ENCODE measurements at places on chromosomes 7 and 10.
A peak's percentile ranks its signal among the peaks of the same experiment; 100 is the strongest.

- no peak for DNase-seq
Measured at GRCh38 chr7:17447728-17448478, 149.5 kb downstream of the AHR start.

DNA sequence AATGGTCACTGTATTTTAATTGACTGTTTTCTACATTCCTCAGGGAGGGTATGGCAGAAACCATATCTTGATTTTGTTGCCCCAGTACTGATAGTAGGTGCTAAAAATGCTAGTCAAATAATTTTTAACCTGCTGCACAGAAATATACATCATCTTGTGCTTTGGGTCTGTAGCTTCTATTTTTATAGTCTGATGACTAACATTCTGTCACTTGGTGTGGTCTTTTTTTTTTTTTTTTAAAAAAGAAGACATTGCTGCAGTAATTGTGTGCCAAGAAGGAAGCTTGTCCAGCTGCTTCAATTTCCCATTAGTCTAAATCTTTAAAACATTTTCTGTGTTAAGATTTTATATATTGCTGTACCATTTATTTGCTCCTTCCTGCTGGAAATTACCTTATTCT, 83.6 kb downstream of the ICA1 start:
- DNase-seq, result no peak

DNA sequence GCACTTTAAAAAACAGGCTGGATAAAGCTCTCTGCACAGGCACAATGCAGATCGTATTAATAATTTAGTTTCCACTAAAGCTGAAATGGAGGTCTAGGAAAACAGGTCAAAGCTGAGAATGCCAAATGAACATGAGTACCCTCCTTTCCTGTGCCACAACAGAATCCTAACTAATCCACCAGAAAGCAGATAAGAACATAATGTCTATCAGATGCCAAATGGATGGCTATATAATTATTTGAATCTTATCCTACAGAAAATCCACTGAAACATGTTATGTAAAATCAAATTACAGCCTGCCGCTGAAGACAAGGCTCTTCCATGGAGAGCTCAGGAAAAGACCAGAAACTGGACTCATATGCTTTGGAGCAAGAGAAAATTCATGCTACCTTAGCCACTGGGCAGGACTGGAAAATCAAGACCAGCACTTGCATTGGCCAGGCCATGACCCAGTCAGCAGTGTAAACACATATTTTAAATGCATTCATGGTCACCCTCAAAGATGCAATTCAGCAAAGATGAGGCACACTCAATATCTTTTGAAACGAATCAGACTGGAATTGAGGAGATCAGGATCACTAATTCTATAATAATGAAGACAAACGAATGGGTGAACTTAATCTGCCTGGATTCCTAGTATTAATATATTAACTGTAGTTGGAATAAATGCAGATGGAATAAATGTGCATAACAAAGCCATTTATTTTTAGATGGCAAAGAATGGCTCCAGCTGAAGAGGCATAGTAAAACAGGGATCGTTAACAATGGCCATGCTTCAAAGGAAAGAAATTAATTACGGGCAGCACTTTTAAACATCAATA, 13.2 kb downstream of the ANK3 start:
- no peak for DNase-seq

DNA sequence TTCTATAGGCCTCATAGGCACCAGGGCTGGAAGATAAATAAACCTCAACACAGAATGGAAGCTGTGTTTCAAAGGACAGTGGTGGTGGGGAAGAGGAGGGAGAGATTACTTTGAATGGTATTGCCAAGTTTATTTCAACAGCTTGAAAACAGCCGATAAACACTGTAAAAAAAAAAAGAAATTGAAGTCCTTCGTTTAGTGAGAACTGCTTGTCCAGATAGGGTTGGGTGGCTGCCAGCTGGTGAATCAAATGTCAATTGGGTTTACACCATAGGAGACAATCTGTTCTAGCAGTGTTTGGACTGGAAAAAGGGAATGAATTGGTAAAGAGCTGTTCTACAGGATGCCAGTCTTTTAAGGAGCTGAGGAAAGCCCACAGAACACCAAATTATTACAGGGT, 254.8 kb downstream of the PHF14 start:
- DNase-seq, result no peak

- no peak for DNase-seq
Measured at GRCh38 chr7:137591421-137591837, 247.9 kb upstream of the PTN start.

DNA sequence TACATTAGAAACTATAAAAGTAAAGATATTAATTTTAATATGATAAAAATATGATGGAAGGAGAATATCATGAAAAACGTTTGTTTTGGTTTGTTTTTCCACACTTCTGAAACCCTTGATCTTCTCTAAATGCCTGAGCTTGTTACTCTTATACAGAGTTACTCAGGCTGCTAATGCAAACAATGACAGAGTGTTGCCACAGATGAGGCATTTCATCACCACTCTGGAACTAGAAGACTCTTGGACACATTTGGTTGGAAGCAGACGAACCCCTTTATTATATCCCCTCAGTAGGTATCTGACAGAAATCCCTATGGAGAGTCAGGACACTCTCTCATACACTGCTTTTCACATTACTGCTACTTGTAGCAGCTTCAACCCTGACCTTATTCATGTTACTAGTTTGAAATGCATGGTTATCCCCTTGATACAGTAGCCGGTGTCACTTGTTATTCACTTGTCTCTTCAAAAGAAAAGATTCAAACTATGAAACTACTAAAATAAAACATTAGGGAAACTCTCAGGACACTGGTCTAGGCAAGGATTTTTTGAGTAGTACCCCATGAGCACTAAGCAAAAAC, 66.9 kb downstream of the SEMA3C start:
- no peak for DNase-seq

DNA sequence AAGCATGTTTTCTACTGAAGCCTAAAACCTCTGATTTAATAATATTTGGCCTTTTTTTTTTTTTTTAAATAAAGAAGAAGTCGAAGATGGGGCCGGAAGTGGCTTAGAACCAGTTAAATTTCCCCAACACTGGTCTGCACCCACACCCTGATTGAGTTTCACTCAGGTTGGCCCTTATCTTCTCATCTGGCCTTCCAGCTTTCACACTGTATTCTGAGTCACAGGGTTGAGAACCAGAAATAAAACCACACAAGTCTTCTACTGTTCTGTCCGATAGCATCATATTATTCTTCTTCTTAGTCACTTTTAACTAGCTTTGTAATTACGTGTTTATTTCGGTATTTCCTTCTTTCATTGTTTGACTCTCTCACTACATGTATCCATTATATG, 9.9 kb downstream of the ZNF365 start:
- DNase-seq, result peak; percentile 87

- DNase-seq, result no peak
Measured at GRCh38 chr10:132588301-132589013, 50.9 kb downstream of the INPP5A start.

GRCh38 chr7:151813445-151813844, 63.5 kb downstream of the PRKAG2 start:
- no peak for DNase-seq

DNA sequence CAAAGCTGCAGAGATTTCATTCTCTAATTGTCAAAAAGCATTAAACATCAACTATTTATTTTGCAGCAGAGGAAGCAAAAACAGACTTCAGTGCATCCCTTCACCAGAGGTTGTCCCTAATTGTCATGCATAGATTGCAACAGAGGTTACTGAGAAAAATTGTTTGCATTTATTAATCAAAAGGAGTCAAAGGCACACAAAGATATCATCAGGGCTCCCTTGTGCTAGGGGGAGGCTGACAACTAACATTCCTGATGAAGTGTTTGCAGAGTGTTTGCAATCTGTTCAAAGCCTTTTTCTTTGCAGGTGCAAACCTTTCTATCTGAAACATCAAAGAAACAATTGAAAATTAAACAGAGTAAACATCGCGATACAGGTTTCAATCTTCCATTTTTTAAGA, 227.5 kb downstream of the TEX36 start:
- DNase-seq, result no peak

- DNase-seq, result no peak
Measured at GRCh38 chr10:76302961-76303630, 871.7 kb downstream of the LRMDA start.

GRCh38 chr7:105345003-105345402, 43.7 kb downstream of the SRPK2 start:
- no peak for DNase-seq

DNA sequence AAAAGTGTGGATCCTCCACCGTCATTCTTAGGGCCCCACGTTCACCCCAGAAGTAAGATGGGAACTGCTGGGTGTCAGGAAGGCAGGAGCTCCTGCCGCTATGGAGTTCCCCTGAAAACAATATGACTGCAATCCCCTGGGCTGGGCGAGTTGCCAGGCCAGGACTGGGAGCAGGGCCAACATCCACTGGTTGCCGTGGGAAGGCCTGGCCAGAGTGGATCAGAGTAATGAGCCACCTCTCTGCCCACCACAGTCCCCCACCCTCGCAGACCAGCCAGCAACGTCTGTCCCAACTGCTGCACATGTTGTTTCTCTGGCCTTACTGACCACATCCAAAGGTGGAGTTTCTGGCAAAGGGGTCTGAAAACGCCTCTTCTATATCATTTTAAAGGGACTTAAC, 86.6 kb downstream of the STRA8 start:
- DNase-seq, result peak; percentile 55

GRCh38 chr10:131652438-131653139, 248.2 kb upstream of the PPP2R2D start:
- DNase-seq, result no peak

DNA sequence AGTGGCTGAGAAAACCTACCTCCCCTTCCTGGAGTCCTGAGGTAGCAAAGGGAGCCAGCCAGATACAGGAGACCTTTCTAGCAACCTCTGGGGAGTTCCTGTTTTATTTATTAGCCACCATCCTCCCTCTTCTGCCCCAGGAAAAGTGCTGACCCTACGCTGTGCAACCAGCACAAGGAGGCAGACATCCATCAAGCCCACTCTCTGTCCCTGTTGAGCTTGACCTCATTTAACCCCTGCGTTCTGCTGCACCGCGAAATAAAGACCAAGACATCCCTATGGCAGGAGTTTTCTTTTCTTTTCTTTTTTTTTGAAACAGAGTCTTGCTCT, 25.3 kb upstream of the ANKRD2 start:
- no peak for DNase-seq

- no peak for DNase-seq
Measured at GRCh38 chr7:35747611-35748010, 52.7 kb upstream of the HERPUD2 start.

GRCh38 chr7:109638321-109638720, 1068.6 kb downstream of the DNAJB9 start:
- DNase-seq, result no peak

GRCh38 chr7:1251796-1252539, 19.3 kb downstream of the UNCX start:
- DNase-seq, result no peak

DNA sequence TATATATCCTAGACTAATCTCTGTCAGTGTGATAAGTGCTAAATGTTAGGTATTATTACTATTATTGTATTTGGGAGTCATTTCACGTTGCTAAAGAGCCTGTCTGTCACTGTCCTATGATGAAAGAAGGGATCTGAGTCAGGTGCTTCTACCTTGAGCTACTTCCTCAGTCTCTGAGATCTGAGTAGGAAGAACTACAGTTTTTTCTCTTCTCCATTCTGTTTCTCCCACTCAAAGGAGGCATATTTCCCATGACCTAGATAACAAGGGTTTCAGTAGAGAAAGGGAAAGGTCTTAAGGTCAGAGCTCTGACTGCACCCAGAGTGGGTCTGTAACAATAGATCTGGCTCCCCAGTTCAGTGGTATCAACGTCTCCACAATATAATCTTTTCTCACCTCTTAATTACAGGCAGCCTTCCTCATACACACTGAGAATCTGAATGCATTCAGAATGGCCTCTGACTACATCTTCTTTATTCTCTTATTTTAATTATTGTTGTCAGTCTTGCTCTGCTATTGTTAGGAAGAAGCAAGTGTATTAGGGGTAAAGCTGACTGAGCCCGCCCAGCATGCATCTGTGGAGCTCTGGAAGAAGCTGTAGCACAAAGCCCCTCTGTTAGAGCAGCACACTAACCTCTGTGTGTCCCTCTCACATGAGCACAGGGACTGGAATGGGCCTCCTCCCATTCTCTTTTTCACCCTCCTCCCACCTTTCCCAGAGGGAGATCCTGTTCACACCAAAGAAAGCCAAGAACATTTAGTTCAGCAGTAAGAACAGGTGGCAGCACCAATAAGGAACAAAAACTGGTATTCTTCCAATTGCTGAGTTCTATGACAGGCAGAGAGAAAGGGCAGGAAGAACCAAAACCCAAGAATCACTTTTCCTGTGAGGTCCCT, 38.1 kb downstream of the USP54 start:
- DNase-seq, result no peak

DNA sequence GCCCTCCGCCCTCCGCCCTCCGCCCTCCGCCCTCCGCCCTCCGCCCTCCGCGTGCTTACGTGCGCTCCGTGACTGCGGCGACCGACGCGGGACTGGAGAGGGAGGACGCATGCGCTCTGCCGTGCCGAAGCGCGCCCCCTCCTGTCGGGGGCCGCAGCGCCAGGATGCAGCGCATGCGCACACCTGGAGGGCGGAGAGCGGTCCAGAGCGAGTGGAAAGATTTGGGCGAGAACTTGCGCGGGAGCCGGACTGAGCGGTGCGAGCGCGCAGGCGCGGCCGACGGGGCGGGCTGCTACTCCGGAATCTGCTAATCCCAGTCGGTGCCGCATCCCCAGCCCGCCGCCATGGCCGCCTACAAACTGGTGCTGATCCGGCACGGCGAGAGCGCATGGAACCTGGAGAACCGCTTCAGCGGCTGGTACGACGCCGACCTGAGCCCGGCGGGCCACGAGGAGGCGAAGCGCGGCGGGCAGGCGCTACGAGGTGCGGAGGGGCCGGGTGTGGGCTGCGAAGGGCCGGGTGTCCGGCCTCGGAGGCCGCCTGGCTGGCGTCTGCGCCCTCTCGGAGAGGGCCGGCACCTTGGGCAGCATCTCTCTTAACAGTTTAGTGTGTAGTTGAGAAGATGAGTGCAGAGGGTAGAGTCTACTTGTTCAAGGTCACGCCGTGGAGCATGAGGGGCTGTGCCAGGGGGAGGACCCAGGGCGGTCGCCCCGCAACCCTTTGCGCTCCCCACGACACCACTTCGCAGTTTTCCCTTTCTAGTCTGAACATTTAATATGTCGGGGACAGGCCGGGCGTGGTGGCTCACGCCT, at the start of gene PGAM1:
Gene PGAM1, plus strand, starts transcription at position 228 of the 812 bp plus-strand sequence. Its CDS starts 117 bp downstream, at position 345.
- DNase-seq, result peak; percentile 97

GRCh38 chr10:71952745-71953144, 11.4 kb upstream of the CHST3 start:
- DNase-seq, result no peak

- DNase-seq, result no peak
Measured at GRCh38 chr10:88158526-88159122, 295.2 kb downstream of the PTEN start.

- DNase-seq, result no peak
Measured at GRCh38 chr7:33742999-33743587, 162.2 kb upstream of the BMPER start.

DNA sequence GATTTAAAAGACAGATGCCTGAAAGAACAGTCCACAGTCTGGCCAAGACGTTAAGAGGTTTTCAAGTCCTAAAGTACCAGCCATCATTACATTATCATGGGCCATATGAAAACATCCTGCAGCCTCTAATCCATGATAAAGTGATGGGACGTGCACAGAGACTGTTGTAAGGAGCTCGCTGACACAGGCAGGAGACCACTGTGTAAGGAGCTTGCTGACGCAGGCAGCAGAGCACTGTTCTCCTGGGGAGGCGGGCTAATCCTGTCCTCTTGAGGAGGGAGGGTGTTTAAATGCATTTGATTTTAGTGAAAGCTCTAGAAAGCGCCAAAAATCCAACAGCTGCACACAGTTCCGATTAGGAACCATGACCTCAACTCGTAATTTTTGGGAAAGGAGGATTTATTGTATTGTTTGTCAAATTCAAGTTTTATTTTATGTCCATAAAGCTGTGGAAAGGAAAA, 16.9 kb downstream of the SVIL start:
- no peak for DNase-seq

- DNase-seq, result no peak
Measured at GRCh38 chr7:84664626-84665025, 470.0 kb upstream of the SEMA3A start.

Measured in LoVo (cell line).